ENCODE measurements at places on chromosomes 7 and 10.

GRCh38 chr7:115724400-115725056 lies 306.0 kb downstream of the TFEC start:
- no peak for DNase-seq

- no peak for DNase-seq
Measured at GRCh38 chr7:5599543-5600200, 176.0 kb upstream of the TNRC18 start.

- DNase-seq: no peak
Measured at GRCh38 chr7:159192013-159192412, 47.3 kb upstream of the VIPR2 start.

GRCh38 chr7:37927773-37928444 lies 7.5 kb downstream of the EPDR1 start:
- no peak for DNase-seq

DNA sequence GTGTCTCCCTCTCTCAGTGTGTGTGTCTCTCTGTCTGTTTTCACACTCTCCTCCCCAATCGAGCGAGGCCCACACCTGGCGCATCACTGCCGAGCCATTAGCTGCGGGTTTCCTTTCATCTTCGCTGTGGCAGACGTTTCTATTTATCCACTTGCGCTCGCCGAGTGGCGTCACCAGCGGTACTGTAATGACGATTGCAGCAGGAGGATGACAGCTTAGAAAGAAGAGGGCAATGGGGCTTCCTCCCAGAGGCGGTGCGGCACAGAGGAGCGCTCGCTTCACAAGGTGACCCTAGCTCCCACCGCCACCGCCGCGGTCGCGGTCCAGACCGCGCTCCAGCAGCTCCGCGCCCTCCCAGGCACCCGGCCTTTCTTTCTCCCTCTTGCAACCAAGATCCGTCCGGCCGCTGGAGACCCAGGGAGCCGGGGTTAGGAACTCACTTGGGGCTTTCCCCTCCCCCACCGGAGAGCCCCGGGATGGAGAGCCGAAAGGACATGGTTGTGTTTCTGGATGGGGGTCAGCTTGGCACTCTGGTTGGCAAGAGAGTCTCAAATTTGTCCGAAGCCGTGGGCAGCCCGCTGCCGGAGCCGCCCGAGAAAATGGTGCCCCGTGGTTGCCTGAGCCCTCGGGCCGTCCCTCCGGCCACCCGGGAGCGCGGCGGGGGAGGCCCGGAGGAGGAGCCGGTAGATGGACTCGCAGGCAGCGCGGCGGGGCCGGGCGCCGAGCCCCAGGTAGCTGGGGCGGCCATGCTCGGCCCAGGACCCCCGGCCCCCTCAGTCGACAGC lies at the start of gene EVX1:
Gene EVX1, plus strand, starts transcription at position 248 of the 785 bp plus-strand sequence. Its CDS starts 229 bp downstream, at position 477.
- peak; percentile 44 for DNase-seq

DNA sequence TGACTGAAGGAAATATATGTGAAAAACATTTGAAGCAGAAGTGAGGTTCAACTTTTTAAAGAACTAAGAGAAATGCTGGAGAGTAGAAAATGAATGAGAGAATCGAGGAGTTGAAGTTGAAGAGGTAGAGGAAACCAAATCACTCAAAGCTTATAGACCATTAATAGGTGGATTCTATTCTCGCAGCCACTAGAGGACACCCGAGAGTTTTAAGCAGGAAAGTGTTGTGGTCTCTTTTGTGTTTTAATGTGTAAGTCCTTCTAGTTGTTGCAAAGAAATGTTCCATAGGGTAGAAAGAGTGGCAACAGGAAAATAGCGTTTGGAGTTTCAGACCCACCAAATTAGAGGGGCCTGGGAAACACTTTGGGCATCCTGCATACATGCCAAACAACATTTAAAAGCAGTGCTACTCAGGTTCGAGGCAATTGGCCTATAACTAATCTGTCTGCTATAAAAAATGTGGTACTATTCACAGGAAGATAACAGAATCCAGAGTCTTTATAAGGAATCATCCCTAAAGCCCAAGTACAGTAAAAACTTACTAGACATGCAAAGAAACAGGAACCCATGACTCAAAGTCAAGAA lies 75.3 kb upstream of the TAS2R16 start:
- no peak for DNase-seq

Measured in glutamatergic neuron (in vitro differentiated cells).